ENCODE measurements at places on chromosomes 5 and 9. TPM values are rescaled to one million over a fixed set of nuclear protein-coding genes. Genes with fewer than 3 reads are reported as not detected.

DNA sequence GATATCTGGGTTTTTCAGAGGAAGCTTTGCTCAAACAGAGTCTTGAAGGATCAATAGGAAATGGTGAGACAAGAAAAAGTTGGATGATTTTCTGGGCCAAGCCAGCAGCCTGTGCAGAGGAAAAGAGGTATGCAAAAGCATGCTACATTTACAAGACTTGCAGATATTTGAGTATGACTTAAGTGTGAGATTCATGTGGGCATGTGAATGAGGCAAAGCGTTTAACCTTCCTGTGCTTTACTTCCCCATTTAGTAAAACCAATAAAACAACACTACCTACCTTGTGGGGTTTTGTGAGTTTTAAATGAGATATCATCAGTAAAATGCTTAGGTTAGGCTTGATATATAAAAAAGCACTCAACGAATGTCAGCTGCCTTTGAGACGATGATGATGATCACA is 58.1 kb downstream of the PIP5K1B start:
- H3K4me1 ChIP-seq = no peaks in the 10 kb centered on the region
- H3K36me3 ChIP-seq = no peaks in the 10 kb centered on the region
- H3K27ac ChIP-seq = no peak overlapping the region

- H3K4me3 ChIP-seq = no peak overlapping the region
- no peaks in the 10 kb centered on the region for H3K36me3 ChIP-seq
- no peaks in the 10 kb centered on the region for H3K27me3 ChIP-seq
- no peak overlapping the region for H3K27ac ChIP-seq
- no peak for DNase-seq
These were observed 11.1 kb downstream of the FTMT start for GRCh38 chr5:121862801-121863200.

- no peak overlapping the region for H3K4me3 ChIP-seq
- DNase-seq = peak; percentile 54
- peak overlapping the region; percentile 83 for H3K27ac ChIP-seq
- H3K36me3 ChIP-seq = peaks cover 9% of the 10 kb centered on the region
- H3K4me1 ChIP-seq = peaks cover 40% of the 10 kb centered on the region
These were observed 502.0 kb downstream of the NR2F1-AS1 start for GRCh38 chr5:93079046-93079445.

DNA sequence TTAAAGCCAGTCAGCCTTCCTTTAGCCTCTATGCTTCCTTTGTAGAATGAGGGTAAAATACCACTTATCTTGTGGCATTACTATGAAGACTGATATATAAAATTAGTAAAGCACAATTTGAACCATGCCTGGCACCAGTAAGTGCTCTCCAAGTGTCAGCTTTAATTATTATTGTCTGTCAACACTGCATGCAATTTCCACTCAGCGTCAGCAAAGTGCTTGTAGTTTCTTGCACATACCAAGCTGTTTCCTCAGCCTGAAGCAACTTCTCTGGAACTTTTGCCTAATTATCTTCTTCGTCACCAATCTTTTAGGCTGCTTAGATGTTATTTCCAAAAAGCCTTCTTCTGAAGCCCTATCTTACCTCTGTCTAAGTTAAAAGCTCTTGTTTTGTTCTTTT is 177.3 kb downstream of the CDC42SE2 start:
- no peak for DNase-seq
- peaks cover 7% of the 10 kb centered on the region for H3K36me3 ChIP-seq
- H3K27ac ChIP-seq = no peak overlapping the region
- H3K4me3 ChIP-seq = no peak overlapping the region
- no peaks in the 10 kb centered on the region for H3K4me1 ChIP-seq
- H3K27me3 ChIP-seq = no peaks in the 10 kb centered on the region

The SOWAHA gene
- total RNA-seq = 0.88 TPM

GRCh38 chr5:149135536-149136201 is 5.6 kb upstream of the ABLIM3 start:
- H3K27me3 ChIP-seq = no peaks in the 10 kb centered on the region
- no peak for DNase-seq
- peaks cover 56% of the 10 kb centered on the region for H3K4me1 ChIP-seq
- peaks cover 6% of the 10 kb centered on the region for H3K36me3 ChIP-seq
- H3K4me3 ChIP-seq = no peak overlapping the region

DNA sequence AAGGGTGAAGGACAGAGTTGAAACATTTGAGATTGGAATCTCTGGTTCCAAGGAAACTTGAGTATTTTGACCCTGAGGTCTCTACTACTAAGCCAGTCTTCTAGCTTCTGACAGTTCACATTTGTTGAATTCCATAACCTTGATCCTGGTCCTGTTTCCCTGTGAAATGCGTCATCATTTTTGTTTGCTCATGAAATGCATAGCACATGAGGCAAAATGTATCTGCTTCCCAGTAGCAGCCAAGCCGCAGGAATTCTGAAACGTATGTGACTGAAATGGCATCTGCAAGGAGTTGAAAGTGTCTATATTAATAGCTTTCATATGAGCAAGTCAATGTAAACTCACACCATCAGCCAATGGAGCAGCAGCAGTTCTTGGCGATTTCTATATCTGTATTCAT is 307.9 kb downstream of the CSNK1G3 start:
- peak; percentile 28 for DNase-seq
- H3K27ac ChIP-seq = peak overlapping the region; percentile 12
- no peaks in the 10 kb centered on the region for H3K36me3 ChIP-seq
- peaks cover 24% of the 10 kb centered on the region for H3K4me1 ChIP-seq
- H3K4me3 ChIP-seq = no peak overlapping the region
- H3K27me3 ChIP-seq = no peaks in the 10 kb centered on the region

DNA sequence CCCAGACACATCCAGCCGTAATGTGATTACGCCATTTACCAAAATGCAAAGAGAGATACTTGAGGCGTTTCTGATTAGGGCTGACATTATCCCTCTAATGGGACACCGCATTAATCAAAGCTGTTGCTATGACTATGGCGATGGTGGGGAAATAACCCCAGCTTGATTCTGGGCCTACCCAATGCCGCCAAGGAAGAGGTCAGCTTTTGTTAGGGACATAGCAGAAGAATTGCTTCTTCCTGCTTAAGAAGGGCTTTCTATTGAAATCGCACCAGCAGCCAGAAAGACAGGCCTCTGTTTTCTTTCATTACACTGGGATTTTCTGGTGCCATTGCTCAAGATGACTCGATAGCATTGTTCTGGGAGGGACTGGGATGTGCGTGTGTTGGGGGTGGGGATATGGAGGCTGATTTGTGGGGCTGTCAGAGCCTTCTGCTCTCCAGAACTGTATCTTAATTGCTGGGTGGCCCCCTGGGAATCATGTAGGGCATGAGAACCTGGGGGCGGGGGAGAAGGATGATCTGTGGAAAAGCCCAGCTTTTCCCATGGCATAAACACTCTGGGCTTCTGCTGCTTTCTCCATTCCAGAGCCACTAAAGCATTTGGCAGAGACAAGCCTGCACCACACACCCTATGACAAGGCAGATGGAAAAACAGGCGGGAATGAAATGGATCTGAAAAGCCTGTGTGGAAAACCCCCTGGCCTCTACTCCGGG is 106.5 kb upstream of the RAD23B start:
- H3K27ac ChIP-seq = no peak overlapping the region
- H3K4me1 ChIP-seq = no peaks in the 10 kb centered on the region
- no peaks in the 10 kb centered on the region for H3K36me3 ChIP-seq
- DNase-seq = no peak
- H3K4me3 ChIP-seq = no peak overlapping the region

DNA sequence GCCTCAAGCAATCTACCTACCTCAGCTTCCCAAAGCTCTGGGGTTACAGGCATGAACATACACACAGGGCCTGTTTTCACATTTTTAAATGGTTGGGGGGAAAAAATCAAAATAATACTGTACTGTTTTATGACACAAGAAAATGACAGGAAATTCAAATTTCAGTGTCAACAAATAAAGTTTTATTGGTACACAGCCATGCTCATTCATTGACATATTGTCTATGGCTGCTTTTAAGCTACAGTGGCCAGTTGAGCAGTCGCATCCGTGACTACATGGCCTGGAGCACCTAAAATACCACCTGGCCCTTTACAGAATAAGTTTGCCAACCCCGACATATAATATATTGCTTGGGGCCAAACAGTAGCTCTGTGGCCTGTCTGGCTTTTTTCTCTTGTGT is 56.4 kb upstream of the GGTA1 start:
- H3K4me3 ChIP-seq = no peak overlapping the region
- no peak overlapping the region for H3K27ac ChIP-seq
- peaks cover 4% of the 10 kb centered on the region for H3K36me3 ChIP-seq

DNA sequence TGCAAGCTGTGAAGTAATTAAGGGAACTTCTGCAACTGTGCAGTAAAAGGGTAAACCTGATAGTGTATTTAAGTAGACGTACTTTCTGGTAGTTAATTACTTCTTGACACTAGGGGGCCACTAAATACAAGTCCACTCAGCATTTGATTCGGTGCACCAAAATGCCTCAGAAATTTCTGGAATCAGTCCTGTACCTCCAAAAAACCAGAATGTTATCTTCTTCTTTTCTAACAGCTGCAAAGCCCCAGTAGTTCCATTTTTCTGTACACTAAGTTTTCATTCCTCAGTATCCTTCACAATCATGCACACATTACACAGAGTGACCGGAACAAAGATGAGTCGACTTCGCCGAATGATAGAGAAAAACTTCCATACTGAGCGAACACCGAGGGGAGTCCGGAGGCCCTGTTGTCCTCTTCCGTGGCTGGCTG is 484 bp downstream of the GFM2 start:
- DNase-seq = peak; percentile 16
- H3K4me3 ChIP-seq = peak overlapping the region; percentile 99
- peaks cover 25% of the 10 kb centered on the region for H3K4me1 ChIP-seq
- no peaks in the 10 kb centered on the region for H3K27me3 ChIP-seq
- H3K36me3 ChIP-seq = peaks cover 69% of the 10 kb centered on the region

- H3K27ac ChIP-seq = no peak overlapping the region
- H3K4me1 ChIP-seq = peaks cover 13% of the 10 kb centered on the region
- H3K36me3 ChIP-seq = no peaks in the 10 kb centered on the region
- DNase-seq = no peak
- no peak overlapping the region for H3K4me3 ChIP-seq
These were observed 4.8 kb upstream of the ZNF366 start for GRCh38 chr5:72511774-72512592.

DNA sequence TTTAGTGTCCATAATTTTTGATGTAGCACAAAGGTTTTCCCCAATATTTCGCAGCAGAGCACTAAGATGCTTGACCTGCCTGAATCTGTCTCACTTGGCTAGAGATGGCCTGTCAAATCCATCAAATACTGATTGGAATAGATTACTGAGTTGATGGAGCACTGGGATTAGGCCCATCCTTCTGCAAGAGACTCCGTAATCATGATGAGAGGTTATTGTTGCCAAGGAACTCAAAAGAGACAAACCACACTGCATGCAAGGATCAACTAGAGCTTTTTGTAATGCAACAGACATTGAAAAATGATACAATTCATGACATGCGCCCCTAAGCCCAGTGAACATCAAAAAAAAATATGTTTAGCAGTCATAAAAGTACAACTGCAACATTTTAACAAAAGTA is 585.3 kb upstream of the GRAMD2B start:
- peaks cover 9% of the 10 kb centered on the region for H3K4me1 ChIP-seq
- H3K27me3 ChIP-seq = no peaks in the 10 kb centered on the region

DNA sequence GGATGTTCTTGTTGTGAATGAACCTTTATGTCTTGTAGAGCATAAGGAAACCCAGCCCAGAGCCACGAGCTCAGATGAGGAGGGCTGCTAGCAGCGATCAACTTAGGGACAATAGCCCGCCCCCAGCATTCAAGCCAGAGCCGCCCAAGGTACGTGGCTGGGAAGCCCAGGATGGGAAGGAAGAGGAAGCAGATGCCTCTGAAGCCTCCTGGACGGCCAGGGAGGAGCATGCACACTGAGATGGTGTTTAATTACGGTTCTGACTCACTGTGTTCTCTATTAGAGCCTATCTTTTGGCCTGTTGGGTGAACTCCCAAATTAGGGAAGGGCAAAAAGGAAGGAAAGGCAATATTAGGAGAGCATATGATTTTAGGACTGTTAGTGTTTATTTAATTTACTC is 75.3 kb downstream of the TJP2 start:
- no peak overlapping the region for H3K4me3 ChIP-seq
- DNase-seq = no peak
- H3K4me1 ChIP-seq = no peaks in the 10 kb centered on the region
- H3K36me3 ChIP-seq = peaks cover 39% of the 10 kb centered on the region
- no peaks in the 10 kb centered on the region for H3K27me3 ChIP-seq

GRCh38 chr5:30849931-30850710 is 343.4 kb upstream of the CDH6 start:
- DNase-seq = peak; percentile 3
- no peaks in the 10 kb centered on the region for H3K27me3 ChIP-seq

The TGFBI gene
- 41.4 TPM for total RNA-seq

The CDH6 gene
- total RNA-seq = 3.8 TPM

The HMCN2 gene
- total RNA-seq = 0.32 TPM

GRCh38 chr9:6584881-6585597 is 60.5 kb downstream of the GLDC start:
- H3K27ac ChIP-seq = no peak overlapping the region
- no peaks in the 10 kb centered on the region for H3K36me3 ChIP-seq
- H3K4me3 ChIP-seq = no peak overlapping the region
- H3K27me3 ChIP-seq = no peaks in the 10 kb centered on the region
- DNase-seq = no peak
- H3K4me1 ChIP-seq = peaks cover under 1% of the 10 kb centered on the region

- no peak for DNase-seq
- H3K36me3 ChIP-seq = no peaks in the 10 kb centered on the region
- no peak overlapping the region for H3K27ac ChIP-seq
- H3K4me1 ChIP-seq = peaks cover 41% of the 10 kb centered on the region
- H3K4me3 ChIP-seq = no peak overlapping the region
These were observed 183.4 kb upstream of the NR3C1 start for GRCh38 chr5:143586781-143587362.

DNA sequence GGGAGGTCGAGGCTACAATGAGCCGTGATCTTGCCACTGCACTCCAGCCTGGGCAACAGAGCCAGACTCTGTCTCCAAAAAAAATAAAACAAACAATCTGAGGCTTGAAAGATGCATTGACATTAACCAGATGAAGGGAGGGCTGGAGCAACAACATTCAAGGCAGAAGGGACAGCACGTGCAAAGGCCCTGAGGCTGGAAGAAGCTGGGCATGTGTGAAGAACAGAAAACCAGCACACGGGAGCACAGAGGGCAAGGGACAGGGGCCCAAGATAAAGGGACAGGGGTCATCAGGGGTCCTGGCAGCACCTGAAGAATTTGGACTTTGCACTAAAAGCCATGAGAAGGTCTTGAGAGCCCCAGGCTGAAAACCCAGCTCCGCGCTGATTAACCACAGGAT is 3.3 kb downstream of the PTGES start:
- no peaks in the 10 kb centered on the region for H3K27me3 ChIP-seq
- H3K4me1 ChIP-seq = peaks cover 18% of the 10 kb centered on the region
- DNase-seq = no peak
- peaks cover 6% of the 10 kb centered on the region for H3K36me3 ChIP-seq

Measured in Calu3 (cell line).